NCI-H1092 treated with DMSO at 0.1 percent for 48 hours (cell line): ENCODE measurements at places on chromosomes 3 and 15.

- no peak for DNase-seq
Observed at GRCh38 chr3:3134750-3135448, 8.2 kb downstream of the TRNT1 start.

- DNase-seq = no peak
Observed at GRCh38 chr15:73398861-73399260, 30.1 kb upstream of the HCN4 start.

GRCh38 chr3:197083486-197083885 is 53.9 kb upstream of the MELTF start:
- DNase-seq = no peak

GRCh38 chr15:41424809-41425208 is 7.9 kb downstream of the RTF1 start:
- DNase-seq = no peak

GRCh38 chr3:188058569-188059184 is 95.3 kb upstream of the LPP start:
- no peak for DNase-seq

- no peak for DNase-seq
Observed at GRCh38 chr3:177746337-177746933, 549.2 kb upstream of the TBL1XR1 start.

DNA sequence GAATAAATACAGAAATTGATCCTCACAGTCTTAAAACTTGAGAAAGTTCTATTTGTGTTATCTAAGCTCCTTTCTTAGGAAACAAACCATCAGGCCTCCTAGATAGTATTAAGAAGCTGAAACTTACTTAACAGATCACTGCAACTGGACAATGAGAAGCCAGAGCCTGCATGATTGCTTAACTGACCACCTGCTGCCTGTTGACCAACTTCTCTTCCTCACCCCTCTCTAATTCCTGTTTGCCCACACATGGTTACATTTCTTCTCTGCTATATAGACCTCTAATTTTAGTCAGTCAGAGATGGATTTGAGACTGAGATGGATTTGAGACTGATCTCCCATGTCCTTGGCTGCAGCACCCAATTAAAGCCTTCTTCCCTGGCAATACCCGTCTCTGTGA is 13.5 kb downstream of the CCPG1 start:
- DNase-seq = no peak

DNA sequence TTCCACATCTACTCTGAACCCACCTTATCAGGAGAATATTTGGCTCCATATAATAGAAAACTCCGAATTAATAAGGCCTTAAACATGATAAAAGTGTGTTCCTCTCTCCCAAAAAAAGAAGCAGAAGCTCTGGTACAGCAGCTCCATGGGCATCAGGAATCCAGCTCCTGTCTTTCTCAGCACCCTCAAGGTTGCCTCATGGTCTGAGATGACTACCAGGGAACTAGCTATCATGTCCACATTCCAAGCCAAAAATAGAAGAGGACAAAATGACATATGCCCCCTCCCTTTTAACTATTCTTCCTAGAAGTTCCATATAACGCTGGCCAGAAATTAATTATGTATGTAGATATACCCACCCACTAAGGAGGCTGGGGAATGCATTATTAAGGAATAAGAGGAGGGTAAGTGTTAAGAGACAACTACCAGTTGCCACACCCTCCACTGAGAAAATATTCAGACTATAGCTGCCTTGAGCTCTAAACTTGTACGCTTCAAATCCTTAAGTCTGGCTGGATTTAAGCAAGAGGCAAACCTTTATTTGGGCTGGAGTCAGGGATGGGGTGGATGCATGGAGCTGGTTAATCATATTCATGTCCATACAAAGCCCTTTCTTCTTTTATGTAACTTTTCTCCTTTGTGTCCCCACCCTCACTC is 35.8 kb upstream of the CTDSPL start:
- DNase-seq = no peak

GRCh38 chr15:87196498-87196897 is 1060.0 kb downstream of the NTRK3 start:
- DNase-seq = no peak

- no peak for DNase-seq
Observed at GRCh38 chr3:52843108-52843865, 8.5 kb upstream of the MUSTN1 start.

DNA sequence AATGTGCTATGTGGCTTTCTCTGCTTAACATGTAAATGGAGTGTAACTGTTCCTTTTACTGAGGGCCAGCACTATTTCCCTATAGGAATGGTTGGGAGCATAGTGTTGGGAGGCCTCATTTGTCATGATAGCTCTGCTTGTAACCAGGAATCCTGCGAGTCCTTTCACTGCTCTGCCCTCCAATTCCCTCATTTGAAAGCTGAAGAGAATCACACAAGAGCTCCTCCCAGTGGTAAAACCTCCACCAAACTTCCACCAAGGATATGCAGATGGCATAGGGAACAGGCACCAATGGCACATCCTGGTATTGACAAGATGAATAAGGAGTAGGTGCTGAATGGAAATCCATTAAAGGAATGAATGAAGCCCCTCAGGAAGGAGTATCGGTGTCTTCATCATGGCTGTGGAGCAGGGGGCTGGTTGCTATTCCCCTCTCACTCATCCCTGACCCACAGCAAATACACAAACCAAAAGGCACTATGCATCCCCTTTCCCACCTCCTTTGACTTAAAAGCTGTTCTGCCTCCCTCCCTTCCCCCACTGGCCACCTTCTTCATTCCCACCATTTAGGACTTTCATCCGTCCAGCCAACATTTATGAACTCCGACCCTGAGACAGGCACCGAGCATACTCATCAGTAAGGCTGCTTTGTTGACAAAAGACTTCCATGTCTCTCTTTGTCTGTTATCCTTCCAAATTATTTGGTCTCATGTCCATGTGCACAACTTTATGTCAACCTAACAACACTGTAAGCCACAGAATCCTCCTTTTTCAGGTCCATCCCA is 560.8 kb downstream of the FOXP1 start:
- DNase-seq = no peak

GRCh38 chr3:176351408-176351807 is 845.9 kb downstream of the TBL1XR1 start:
- no peak for DNase-seq

DNA sequence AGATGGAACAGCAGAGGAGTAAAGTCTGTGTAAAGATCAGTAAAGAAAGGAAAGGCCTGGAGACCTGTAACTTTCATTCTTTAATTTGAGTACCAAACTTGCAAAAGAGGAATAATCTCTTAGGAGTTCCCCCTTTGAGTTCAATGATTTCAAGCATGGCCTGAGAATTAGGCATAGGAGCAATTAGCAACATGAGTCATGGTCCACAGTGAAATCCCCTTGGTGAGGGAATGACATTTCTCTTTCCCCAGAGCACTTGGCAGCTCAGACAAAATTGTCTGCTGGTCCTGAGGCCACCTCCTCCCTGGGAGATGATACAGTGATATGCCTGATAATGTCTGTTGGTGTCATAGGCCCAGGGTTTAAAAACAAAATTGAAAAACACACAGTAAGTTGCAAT is 81.4 kb upstream of the CRBN start:
- no peak for DNase-seq

GRCh38 chr3:188239577-188239976 is 85.6 kb downstream of the LPP start:
- DNase-seq = no peak

- no peak for DNase-seq
Observed at GRCh38 chr15:66784174-66784573, 82.1 kb downstream of the SMAD6 start.

DNA sequence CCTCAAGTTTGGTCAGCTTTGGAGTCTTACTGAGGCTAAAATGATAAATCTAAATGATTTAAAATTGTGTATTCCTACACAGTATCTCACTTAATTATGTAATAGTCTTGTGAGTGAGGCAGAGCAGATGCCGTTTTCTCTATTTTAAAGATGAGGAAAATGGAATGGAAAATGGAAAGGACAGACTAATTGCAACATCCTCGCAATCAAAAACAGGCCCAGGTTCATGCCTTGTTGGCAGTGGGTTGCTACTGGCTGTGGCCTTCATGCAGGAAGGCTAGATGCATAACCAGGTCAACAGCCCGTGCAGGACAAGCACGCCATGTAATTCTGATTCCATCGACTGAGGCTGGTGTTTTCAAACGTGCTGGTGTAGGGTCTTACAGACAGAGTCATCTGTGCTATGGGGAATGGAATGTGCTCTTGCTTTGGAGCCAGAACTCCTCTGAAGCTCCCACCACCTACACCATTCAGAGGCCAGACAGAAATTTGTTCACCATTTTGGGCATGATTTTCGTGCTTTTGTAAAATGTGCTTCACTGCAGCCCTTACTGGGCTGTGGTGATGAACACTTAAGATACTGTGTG is 37.9 kb downstream of the MLH1 start:
- no peak for DNase-seq

DNA sequence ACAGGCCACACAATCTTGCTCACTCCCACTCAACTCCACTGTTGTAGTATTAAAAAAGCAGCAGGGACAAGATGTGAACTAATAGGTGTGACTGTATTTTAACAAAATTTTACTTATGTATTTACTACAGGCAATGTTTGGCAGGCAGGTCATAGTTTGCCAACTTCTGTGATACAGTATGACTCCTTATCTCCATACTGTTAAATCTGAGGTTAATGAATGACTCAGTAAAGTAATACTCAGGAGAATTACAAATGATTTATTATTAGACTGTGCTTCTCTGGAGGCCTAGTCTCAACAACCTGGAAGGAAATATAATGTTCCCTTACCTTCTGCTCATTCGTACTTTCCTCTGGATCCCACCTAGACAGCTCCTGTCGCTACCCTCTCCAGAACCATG is 258.6 kb upstream of the KCNMB2 start:
- no peak for DNase-seq

GRCh38 chr3:23916152-23916885 is 471 bp downstream of the NKIRAS1 start:
- DNase-seq = no peak

DNA sequence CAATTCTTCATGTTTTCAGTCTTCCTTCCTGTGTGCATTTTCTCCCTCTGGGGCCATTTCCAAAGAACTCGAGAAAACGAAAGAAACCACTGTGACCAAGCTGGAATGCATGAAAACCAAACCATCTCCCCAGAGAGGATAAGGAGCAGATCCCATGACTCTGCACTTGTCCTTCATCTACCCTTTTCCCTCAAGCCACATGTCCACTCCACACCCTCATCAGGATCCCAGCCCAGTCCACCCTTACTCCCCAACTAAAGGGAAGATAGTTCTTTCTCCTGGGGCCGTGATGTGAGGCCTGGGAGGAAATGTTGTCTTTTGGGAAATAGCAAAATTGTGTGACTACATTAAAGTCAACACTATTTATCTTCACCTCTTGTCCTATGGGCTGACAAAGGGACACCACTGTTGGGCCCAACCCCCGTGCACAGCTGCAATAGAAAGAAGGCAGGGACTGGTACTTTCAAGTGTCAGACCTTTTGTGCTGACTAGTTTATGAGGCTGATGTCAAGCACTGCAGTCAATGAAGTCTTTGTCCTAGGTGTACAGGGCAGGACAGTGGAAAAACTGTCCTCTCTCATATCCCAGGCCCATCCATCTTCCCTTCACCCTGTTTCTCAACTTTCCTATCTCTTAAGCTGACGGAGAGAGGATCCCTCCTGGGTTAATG is 487.1 kb upstream of the NR2F2 start:
- DNase-seq = no peak

DNA sequence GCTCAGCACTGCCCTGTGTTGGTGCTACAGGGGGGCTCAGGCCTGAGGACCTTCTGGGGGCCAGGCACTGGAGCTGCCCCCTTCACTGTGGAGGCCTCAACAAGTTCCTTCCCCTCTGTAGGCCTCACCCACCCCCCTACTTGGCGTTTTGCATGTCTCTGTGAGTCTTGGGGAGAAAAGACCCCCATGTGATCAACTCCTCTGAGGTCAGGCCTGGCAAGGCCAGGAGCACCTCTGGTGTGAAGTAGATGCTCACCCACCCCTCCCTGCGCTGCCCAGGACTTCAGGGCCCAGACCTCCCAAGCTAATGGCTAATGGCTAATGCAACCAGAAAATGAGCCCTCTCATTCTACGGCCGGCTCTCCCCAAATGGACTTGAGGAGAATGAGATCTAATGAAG is 34.2 kb upstream of the CHRNB4 start:
- no peak for DNase-seq

DNA sequence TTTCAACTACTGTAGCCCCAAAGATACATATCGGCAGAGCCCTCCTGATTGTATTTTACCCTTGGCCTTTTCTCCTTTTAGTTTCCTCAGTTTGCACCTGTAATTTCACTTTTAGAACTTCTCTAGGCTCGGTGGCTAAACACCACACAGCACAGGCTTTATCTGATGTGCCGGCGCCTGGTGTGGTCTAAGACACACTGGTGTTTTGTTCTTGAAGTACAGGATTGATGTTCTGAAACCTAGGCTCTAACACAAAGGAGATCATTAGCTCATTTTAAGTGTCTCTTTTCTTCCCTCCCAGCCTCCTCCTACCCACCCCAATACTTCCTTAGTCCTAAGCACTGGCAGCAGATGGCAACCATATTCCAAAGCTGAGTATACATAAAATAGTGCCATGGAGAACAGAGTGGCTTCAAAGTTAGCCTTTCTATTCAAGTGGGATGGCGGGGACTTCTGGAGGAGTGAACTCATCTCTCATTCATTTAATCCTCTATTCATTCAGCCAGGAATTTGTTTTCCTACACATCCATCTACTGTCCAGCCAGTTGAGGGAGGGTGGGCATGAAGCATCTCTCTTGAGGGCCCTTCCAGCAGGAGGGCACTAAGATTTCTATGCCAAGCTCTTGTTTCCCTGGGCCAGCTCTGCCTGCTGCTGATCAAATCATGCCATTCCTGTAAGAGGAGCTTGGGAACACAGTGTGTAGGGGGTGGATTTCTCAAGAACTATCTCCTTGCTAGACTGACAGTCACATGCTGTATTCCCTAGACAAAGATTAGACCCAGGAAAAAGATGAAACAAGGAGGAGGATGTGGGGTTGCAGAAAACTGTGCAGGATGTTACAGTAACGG is 71.2 kb downstream of the TIGIT start:
- no peak for DNase-seq

- DNase-seq = no peak
Observed at GRCh38 chr3:152557302-152557999, 277.5 kb upstream of the P2RY1 start.

- DNase-seq = no peak
Observed at GRCh38 chr3:125011941-125012340, 43.9 kb downstream of the HEG1 start.

DNA sequence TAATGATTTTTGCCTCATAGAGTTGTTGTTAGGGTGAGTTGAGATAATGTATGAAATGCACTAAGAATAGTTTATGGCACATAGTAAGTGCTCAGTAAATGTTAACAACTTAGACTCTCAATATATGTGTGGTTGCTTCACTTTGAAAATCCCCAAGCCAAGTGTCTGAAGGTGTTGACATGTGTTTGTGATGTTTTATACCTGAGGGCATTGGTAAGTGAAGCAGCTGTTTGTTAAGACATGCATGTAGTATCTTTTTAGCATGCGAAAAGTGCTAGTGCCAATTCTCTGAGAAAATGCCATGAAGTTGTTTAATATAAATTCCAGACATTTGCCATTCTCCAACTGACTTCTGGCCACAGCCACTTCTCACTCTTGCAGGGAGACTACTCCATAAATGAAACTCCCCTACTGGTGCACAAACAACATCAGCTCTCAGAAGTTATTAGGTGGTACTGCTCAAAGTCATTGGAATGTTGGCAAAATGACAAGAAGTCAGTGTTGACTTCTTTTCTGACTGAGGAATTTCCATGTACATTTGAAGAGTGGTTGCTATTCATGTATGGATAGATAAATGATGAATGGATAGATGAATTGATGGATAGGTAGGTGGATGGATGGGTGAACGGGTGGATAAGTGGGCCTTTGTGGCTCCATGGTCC is 103.6 kb upstream of the NUDT16 start:
- DNase-seq = no peak
